T follicular helper cell (primary cell): ENCODE measurements at places on chromosomes 13 and 19.

GRCh38 chr13:42305503-42305902 lies 33.6 kb downstream of the AKAP11 start:
- DNase-seq: no peak

- DNase-seq: no peak
Measured at GRCh38 chr13:29165840-29166239, 345.7 kb downstream of the MTUS2 start.

- no peak for DNase-seq
Measured at GRCh38 chr13:100129605-100130004, 40.7 kb downstream of the PCCA start.

DNA sequence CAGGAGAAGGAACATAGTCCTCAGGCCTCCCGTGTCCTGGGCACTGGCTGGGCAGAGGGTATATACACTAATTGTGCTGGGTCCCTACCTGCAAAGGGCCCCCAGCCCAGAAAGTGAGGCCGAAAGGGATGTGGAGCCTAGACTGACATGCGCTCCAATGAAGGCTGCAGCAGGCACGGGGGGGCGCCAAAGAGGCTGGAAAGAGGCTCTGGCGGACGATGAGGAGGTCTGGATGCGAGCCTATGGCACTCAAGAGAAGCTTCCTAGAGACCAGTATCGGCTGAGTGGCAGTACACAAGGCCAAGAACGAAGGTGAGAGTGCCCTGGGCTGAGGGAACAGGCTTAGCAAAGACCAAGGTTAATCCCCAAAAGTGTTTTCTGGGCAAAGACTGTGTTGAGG lies 16.6 kb downstream of the VRK3 start:
- no peak for DNase-seq

GRCh38 chr19:4035582-4035981 lies 28.0 kb downstream of the PIAS4 start:
- DNase-seq: no peak

- DNase-seq: peak; percentile 57
Measured at GRCh38 chr13:32426990-32427851, 709 bp downstream of the N4BP2L1 start.

DNA sequence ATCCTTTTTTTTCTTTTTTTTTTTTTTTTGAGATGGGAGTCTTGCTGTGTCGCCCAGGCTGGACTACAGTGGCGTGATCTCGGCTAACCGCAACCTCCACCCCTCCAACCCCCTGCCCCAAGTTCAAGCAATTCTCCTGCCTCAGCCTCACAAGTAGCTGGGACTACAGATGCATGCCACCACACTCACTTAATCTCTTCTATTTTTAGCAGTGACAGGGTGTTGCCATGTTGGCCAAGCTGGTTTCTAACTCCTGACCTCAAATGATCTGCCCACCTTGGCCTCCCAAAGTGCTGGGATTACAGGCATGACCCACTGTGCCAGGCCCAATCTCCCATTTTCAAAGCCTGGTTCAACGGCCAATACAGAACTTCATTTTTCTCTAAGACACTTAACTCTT lies 9.1 kb downstream of the FOXO1 start:
- no peak for DNase-seq

- DNase-seq: no peak
Measured at GRCh38 chr13:80126389-80127068, 214.4 kb downstream of the SPRY2 start.

DNA sequence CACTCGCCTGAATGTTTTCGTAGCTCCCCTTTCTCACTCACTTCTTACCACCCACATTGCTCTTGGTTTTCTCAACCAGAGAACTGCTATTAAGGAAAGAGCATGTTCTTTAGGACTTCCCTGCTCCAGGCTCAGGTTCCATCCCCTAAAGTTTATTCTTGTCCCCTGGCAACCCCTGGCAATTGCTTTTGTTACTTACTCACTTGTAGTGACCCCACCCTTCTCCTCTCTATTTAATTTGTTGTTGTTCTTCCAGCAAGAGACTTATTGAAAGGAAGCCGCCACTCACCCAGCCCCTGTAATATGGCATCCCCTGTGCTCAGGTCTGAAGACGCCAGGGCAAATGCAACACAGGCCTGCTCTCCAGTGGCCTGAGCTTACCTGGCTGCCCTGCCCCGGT lies 233.7 kb upstream of the SOX21 start:
- no peak for DNase-seq

DNA sequence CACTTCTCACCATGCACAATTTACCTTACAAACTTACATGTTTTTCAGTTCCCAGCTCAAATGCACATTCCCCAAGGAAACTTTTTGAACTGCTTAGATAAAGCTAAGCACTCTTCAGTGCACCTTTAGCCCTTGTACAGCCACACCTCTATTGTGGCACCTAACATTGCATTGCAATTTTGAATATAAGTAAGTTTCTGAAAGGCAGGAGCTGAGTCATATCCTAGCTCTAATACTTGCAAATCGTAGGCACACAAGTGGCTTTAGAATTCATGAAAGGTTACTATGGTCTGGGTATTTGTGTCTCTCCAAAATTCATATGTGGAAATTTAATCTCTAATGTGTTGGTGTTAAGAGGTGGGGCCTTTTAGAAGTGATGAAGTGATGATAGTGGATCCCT lies 4.9 kb upstream of the ESD start:
- no peak for DNase-seq

DNA sequence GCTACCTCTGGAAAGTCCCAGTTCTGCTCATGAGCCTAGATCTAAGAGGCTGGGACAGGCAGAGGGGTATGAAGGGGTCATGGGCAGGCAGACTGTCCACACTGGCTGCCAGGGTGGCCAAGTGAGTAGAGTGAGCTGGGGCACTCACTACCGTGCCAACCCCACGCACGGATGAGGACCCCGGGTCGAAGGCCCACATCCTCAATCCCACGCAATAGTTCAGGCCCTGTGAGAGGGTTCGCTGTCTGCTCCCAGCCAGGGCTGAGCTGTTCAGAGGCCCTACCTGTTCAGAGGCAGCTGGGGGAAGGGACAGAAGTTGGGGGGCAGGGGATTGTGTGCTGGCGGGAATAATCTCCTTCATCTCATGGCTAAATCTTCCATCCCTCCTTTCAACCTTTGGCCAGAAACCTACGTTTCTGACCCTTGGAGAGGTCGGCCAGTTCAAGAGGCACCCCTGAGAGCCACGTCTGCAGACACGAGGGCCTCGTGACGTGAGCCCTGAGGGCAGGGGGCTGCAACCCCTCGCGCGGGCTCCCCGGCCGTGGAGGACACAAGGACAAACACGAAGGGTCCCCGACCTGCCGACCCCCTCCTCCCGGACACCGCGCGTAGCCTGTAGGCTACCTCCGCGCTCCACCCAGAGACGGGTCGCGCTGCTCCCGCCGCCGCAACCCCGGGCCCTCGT lies 1.0 kb upstream of the RPS5 start:
- no peak for DNase-seq

GRCh38 chr19:10142701-10143375 lies 23.1 kb upstream of the EIF3G start:
- peak; percentile 34 for DNase-seq

GRCh38 chr13:28606466-28606865 lies 52.5 kb upstream of the POMP start:
- DNase-seq: no peak

- DNase-seq: no peak
Measured at GRCh38 chr19:8089664-8090601, 37.4 kb downstream of the CCL25 start.

DNA sequence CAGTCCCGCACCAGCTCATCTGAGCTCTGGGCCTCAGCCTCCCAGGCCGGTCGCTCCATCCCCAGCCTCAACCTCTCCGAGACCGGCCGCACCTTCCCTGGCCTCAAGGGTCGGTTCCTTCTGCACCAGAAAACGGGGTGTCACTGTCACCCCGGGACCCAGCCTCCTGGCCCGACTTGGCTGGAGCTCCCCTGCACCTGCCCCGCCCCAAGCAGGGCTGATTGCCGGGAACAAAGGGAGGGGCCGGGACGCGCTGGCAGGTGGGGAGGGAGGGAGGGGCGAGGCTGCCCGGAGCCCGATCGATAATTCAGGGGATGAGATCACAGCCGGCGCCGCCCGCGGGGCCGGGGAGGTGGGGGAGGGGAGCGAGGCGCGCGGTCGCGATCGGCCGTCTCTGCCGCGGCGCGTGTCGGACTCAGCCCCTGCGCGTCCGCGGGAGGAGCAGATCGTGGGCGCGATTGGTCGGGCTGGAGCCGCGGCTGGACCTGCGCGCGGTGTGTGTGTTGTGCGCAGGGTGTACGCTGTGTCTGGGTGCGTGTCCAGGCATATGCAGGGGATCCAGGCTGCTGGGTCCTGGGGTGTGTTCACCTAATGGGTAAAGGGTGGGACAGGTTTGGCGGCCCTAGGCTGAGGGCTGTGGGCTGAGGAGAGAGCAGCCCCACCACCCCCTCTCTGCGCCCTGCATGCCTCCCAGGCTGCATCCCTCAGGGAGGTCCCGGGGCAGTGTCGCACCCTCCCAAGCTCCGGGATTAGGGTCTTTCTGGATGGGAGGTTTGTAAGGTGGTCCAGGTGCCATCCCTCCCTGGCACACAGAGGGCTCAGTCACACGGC lies 1.1 kb upstream of the SHC2 start:
- DNase-seq: no peak

DNA sequence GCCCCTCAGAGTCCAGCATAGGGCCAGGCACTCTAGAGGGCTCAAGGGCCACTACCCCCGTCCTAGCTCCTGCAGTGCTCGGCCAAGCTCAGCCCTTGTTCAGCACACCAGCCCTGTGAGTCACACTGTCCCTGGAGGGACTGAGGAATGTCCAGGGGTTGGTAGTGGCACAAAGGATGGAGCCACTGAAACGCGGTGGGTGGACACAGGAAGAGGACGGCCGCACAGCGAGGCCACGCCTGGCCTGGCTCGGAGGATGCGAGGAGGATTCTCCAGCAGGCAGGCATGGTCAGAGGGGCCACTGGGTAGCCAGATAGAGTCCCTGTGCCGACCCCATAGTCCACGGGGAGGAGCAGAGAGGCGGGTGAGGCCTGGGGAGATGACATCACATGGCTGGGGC lies 45.7 kb downstream of the C1QTNF9 start:
- no peak for DNase-seq

GRCh38 chr13:109483284-109483683 lies 303.1 kb downstream of the IRS2 start:
- no peak for DNase-seq

- DNase-seq: no peak
Measured at GRCh38 chr19:3986260-3987041, 1.2 kb upstream of the EEF2 start.

- no peak for DNase-seq
Measured at GRCh38 chr13:73231471-73231870, 172.7 kb downstream of the KLF5 start.

- no peak for DNase-seq
Measured at GRCh38 chr19:16794456-16795441, 34.4 kb upstream of the SIN3B start.

DNA sequence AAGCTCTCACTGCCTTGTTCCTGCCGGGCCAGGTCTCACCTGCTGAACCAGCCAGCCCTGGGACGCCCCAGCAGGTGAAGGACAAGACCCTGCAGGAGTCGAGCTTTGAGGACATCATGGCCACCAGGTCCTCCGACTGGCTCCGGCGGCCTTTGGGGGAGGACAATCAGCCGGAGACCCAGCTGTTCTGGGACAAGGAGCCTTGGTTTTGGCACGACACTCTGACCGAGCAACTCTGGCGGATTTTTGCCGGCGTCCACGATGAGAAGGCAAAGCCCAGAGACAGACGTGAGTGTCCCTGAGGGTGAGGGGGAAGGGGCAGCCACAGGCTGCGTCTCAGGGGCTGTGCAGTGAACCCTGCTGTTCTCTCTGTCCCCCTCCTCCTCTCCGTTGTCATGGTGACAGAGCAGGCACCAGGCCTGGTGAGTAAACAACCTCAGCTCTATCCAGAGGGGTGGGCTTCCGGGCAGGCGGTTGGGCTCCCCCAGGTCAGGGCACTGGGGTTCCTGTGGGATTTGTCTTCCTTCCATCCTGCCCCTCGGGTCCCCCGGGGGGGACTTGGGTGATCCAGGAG lies 9.7 kb downstream of the TLE6 start:
- no peak for DNase-seq

- no peak for DNase-seq
Measured at GRCh38 chr13:51684076-51684475, 99.8 kb downstream of the WDFY2 start.

DNA sequence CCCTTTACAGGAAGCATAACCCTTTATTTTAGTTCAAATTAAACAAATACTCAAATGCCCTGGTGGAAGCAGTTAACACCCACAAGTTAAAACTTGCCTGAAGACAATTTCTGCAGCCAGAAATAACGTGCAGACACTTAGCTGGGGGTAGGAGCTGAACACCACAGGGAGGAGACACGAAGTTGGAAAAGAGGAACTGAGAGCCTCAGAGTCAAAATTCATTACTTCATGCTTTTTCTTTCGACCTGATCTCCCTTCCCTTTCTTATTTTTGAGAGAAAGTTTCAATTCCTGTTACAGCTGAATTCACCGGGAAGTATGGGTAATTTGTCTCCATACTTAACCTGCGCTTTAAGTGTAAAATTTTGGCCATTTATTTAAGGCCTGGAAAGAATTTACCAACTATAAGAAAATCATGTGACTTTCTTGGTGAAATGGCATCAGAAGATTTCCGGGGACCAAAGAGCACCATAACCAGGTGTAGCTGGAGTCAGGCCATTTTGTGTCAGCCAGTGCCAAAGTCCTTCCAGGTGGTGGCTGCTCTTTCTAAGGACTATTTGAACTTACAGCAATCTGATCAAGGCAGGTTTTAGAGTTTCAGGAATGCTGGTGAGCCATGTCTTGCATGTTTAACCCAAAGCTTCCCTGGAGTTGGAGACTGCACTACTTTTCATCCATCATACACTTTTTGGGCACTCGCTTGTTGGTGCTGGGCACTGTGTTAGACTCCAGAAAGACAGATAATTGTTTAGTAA lies 46.5 kb upstream of the RCBTB2 start:
- no peak for DNase-seq

GRCh38 chr13:44252938-44253337 lies 120.7 kb upstream of the SERP2 start:
- DNase-seq: no peak

- DNase-seq: no peak
Measured at GRCh38 chr13:50585674-50586413, 257.6 kb downstream of the DLEU7 start.

- no peak for DNase-seq
Measured at GRCh38 chr13:27728271-27728670, 64.0 kb upstream of the GSX1 start.

- DNase-seq: no peak
Measured at GRCh38 chr13:84332346-84332745, 450.1 kb upstream of the SLITRK1 start.

DNA sequence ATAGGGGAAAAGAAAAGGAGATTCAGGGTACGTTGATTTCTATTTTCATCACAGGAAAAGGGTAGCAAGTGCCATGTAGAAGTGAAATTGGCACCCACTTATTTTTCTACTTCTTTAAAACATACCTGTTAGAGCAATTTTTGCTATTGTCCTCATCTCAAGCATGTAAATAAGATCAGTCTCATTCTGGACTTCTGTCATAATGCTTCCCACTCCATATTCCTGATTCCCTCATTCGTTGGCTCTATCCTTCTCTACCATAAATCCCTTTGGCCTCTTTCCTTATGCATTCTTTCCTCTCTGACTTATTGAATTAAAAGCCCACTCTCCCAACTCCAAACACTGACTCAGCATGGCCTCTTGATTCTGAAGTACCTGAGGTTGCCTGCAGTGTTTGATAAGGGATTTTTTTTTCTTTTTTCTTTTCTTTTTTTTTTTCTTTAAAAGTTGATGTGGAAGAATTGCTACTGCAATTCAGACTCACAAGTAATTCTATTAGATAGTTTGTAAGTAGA lies 465.7 kb downstream of the SLITRK6 start:
- no peak for DNase-seq

- DNase-seq: no peak
Measured at GRCh38 chr19:10646456-10647159, 7.5 kb upstream of the ILF3 start.

GRCh38 chr13:77291774-77292173 lies 35.1 kb downstream of the MYCBP2 start:
- no peak for DNase-seq

GRCh38 chr19:6997679-6998445 lies 23.4 kb downstream of the MBD3L2B start:
- DNase-seq: no peak
